ENCODE measurements at places on chromosomes 5 and 9.

GRCh38 chr5:91225848-91226686 lies 157.1 kb downstream of the ARRDC3 start:
- DNase-seq: peak; percentile 4

GRCh38 chr9:73613092-73613701 lies 461.5 kb downstream of the ANXA1 start:
- DNase-seq: no peak

- no peak for DNase-seq
Observed at GRCh38 chr9:134724202-134724911, 82.8 kb downstream of the COL5A1 start.

DNA sequence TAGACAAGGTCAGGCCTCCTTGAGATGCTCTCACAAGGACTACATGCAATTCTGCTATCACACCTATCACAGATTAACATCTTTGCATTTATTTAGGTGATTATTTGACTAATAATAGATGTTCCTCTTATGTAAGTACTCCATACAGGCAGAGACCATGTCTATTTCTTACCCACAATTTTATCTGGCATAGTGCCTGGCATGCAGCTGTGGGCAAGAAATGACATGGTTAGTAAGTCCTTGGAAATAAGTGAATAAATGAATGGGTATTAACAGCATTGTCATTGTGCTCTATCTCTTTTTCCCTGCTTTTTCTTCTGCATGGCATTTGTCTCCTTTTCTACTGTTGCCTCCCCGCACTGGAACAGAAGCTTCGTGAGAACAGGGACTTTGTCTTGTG lies 49.4 kb downstream of the SLC22A5 start:
- DNase-seq: no peak

DNA sequence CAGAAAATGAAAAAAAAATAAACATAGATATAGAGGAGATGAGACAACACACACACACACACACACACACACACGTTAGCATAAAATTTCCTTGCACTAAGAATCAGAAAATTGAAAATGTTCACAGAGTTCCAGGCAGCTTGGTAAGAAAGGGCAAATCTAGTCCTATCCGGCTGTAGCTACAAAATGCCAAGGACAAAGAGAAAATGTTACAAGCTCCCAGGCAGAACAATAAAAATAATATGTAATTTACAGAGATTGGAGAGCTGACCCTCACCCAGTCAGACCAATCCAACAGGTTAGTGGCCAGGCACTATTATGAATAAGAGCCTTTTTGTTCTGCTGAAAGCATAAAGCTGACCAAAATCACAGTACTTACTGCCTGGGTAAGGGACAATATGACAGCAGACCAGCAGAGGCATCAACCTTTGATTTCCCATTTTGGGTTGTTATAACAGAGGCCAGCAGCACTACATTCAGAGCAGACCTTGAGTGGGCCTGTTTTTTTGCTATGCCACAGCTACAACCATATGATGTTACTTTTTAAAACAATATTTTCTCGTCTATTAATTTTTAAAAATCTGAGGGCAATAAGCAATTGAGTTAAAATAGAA lies 892.6 kb downstream of the TAF11L14 start:
- no peak for DNase-seq

GRCh38 chr5:174311531-174312269 lies 266.2 kb downstream of the NSG2 start:
- peak; percentile 46 for DNase-seq

GRCh38 chr9:85944672-85945071 lies 3.7 kb downstream of the NAA35 start:
- no peak for DNase-seq

DNA sequence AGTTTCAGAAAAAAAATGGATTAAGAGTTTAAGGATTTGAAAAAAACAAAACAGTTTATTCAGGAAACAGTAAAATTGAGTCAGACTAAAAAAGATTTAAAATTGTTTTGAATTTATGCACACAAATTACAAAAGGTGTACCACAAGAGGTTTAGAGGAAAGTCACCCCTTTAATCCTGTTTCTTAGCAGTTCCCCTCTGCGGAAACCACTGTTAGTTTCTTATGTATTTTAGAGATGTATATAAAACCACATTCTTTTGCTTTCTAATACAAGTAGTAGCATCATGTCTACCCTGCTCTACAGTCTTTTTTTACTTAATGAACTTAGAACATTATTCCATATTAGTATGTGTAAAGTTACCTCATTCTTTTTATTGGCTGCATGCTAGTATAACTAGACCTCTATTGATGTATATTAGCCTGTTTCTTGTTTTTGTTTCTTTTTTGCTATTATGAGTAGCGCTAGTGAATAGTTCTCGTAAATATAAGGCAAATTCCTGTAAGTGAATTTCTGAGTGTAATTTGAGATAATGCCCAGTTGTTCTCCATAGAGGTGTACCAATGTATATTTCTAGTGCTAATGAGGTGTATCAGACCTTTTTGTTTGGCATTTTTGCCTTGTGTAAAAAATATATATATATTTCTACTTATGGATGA lies 20.0 kb downstream of the GPBP1 start:
- DNase-seq: no peak

DNA sequence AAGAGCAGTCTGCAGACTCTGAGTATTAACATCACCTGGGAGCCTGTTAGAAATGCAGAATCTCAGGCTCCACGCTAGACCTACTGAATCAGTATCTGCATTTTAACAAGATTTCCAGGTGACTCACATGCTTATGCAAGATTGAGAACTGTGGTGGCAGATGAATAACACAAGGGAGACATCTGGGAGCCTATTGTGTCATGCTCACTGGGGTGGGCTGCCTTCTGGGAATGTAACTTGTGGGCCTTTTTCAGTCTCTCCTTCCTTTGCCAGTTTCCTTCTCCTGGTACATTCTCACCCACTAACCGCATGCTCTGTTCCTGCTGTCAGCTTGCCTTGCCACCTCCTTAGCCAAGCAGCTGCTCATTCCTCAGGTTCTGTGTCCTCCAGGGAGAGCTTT lies 176.6 kb upstream of the C9orf72 start:
- DNase-seq: no peak

DNA sequence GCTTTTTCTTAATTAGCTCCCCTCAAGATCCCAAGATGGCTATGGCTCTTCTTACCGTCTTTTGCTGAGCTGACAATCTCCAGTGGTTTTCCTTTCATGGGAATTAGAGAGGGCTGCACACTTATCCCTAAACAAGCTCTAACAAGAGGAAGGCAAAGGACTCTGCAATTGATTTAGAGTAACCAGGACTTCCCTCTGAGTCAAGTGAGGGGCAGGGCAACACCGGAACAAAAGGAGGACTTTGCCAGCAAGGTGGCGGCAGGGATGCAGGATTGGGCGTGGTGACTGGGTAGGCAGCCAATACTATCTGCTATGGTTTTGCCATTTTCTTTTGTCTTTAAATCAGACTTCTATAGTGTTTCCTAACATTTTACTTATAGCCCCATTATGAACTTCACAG lies 9.8 kb downstream of the SLC44A1 start:
- DNase-seq: no peak

DNA sequence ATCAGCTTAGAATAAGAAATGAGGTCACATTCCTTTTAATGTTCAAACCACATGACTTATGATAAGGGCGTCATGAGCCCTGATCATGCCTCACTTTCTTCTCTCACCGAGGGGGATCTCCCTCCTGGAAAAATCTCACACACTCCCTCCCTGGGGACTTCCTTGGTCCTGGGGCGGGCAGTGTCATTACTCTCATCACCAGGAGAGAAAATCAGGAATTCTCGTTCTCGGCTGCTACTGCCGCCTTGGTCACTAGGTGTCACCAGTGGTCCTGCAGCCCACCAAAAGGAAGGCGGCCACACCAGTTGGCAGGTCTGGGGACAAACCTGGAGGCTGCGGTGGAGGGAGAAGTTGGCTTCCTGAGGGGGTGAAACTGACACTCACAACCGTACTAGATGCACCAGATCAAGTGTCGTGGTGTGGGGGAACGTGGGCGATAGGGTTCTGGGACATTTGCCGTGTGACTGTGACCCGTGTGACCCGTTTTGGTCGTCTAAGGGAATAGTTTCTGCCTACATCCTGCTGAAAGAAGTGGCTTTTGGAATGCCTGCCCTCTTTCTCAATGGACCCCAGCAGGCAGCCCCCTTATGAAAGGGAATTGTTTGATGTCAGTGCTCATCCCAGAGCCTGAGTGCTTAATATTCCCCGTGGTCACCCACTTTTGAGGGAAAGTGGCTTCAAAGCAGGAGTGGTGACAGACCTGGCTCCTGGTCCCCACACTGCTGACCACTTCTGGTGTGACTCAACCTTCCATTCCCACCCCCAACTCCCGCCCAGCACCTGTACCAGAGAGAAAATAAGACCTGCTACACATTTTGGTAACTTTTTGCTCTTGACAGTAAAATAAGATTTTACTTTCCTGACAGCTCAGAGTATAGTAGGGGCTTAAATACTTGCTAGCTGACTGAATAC lies 63.2 kb downstream of the ACER2 start:
- DNase-seq: peak; percentile 42

GRCh38 chr9:37251452-37251851 lies 131.1 kb downstream of the ZCCHC7 start:
- peak; percentile 25 for DNase-seq

- no peak for DNase-seq
Observed at GRCh38 chr5:72485430-72485974, 21.7 kb downstream of the ZNF366 start.

- no peak for DNase-seq
Observed at GRCh38 chr9:22052376-22052945, 43.4 kb upstream of the CDKN2B start.

DNA sequence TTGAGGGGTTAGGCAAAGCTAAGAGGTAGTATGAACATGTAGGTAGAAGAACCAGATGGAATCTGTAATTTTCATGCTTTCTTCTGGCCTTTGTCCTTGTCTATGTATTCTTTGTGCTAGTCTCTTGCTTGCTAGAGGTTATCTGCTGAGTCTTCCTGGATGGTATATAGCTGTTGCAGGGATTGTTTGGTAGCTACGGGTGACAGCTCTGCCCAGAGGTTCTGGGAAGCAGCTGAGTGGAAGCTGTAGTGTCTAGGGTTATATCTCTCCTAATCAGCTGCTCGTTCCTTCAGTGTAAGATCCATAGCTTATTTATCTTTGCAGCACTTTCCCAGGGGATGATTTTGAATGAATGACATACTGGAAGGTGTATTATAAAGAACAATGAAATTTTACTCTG lies 100.3 kb downstream of the ATG10 start:
- no peak for DNase-seq

DNA sequence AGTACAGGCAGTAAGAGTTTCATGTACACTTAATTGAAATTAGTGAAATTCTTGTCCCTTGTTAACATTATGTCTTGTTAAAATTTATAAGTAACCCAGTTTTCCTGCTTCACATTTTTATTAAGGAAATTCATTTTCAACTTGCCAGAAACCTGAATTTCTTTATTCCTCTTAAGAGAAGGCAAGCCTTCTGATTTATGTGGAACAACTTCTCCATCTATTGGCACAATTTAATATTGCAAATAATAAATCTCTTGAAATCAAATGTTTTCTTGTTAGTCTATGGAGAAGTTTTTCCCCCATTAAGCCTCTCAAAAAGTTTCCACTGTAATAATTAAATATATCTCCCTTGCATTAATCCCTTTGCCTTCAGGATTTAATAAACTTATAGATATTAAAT lies 33.8 kb upstream of the ACO1 start:
- DNase-seq: peak; percentile 23

GRCh38 chr5:149641000-149641576 lies 59.8 kb downstream of the ARHGEF37 start:
- no peak for DNase-seq

GRCh38 chr5:77266291-77266690 lies 55.8 kb downstream of the PDE8B start:
- no peak for DNase-seq

DNA sequence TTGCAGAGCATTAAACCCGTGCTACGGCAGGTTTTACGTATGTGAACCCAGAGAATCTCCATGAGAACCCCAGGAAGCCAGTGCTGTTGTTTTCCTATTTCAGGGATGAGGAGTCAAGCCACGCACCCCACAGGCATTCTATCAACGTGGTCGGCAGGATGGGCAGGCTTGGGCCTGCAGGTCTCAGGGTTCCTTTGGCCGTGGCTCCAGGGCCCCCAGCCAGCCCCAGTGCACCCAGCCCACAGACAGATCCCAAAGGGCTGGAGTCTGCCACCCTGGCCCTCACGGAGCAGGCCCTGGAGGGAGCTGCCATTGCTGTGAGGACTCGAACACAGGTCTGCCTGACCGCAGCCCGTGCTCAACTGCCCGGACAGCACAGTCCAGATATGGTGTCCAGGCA lies 77.1 kb upstream of the STXBP1 start:
- DNase-seq: no peak

GRCh38 chr9:125694478-125694877 lies 12.5 kb downstream of the MAPKAP1 start:
- no peak for DNase-seq

DNA sequence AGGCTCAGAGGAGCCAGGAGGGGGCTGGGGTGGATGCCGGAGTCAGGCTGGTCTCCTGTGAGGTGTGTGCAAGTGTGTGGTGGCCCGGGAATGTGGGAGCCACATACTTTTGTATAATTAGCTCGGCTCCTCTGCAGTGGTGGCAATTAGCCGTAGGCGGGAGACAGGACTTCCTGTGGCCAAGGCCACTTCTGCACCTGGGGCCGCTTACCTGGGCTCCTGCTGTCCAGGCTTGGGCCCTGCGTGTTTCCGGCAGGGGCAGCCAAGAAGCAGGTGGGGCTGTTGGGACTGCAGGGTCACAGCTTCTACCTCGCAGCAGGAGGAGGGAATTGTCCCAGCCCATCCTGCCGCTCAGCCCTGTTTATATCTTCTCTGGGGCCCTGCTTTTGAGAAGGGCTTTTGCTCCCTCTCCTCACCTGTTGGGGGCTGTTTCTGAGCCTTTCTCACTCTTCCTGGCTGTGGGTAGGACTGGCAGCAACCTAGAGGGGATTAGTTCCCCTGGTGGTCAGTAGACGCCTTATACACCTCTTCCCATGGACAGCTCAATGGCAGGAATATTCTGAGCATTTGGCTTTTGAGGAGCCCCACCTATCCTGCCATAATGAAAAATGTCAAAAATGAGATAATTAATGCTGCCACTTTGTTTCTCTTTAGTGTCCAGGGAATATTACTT lies 145.4 kb upstream of the PITX1 start:
- DNase-seq: peak; percentile 20

DNA sequence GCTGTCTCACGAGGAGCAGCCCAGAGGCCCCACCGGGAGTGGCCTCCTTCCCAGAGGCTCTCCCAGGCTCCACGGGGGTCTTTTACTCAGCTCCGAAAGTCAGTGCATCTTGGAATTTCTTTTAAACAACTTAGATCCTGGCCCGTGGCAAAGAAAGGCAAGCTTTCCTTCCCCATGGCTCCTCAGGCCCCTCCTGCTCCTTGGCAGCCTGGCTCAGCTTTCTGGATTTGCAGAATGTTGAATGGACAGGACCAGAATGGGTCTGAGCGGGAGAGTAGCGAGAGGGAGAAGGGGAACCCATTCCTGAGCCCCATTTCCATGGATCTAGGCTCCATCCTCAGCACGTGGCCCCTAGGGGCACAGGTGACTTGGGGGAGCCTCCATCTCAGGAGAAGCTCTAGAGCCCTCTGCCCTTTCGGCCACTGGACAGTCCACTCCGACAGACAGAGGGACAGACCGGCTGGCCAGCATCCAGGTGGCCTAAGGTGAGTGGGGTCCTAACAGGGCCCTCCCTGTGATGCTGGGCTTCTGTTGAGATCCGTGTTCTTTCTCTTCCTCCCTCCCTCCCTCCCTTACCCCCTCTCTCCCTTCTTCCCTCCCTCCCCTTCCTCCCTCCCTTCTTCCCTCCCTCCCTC lies 173.9 kb upstream of the PPP1R26 start:
- no peak for DNase-seq

GRCh38 chr9:80320916-80321315 lies 749.2 kb downstream of the TLE4 start:
- no peak for DNase-seq

Data from NCI-H1092 treated with DMSO at 0.1 percent for 48 hours (cell line).